CD8-positive, alpha-beta T cell (primary cell): ENCODE measurements at places on chromosomes 2 and 18.

DNA sequence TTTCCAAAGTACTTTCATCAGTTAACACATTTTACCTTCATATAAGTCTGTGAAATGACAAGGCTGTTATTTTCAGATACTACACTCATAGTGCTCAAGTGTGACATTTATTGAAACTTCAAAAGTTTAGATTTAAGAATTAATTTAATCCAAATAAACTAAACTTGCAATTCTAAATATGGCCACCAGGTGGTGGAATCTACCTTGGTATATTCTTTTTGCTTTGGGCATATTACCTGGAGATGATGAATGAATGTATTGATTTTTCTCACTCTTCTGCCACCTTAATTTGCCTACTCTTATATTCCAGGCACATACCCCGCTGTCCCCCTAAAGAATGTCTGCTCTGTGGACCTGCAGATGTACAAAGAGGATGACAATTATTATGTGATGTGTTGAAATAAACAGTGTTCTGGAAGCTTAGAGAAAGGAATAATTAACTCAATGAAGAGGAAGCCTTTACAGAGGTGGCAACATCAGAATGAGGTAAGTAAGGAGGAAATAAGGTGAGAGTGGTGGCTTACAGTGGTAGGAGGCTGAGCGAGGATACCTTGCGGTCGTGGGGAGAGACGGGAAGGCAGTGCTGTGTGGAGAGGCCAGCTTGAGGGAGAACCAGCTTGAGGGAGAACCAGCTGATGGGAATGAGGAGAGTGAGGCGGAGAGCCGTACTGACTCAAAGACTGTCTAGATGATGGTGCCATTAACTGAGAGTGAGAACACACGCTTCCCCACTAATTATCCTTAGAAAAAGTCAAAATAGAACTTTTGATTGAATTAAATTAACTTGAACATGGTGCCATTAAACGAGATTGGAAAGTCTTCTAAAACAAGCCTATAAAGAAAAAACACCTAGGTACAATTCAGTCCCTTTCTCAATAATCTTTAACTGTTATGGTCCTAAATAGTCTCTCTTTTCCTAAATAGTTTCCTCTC, 179.5 kb downstream of the CELF4 start:
- DNase-seq = no peak

- DNase-seq = no peak
Measured at GRCh38 chr2:143085125-143085784, 44.0 kb upstream of the ARHGAP15 start.

GRCh38 chr2:183604065-183604464, 479.8 kb downstream of the NUP35 start:
- no peak for DNase-seq

GRCh38 chr2:190217616-190218015, 102.0 kb downstream of the HIBCH start:
- no peak for DNase-seq

DNA sequence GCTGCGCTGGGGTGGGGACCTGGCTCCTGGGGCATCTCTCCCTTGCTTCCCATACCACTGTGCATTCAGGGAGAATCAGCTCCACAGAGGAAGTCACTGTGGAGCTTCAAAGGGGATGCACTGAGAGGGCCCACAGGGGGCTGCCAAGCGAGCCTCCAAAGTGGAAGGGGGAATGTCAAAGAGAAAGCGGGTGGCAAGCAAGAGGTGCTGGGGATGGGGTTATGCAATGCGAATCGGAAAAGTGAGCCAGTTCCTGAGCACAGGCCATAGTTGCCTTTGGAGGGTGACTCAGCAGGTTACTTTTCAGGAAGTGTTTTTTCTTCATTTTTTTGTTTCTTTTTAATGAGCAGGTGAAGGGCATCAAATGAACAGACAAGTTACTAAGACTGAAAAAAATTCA, 17.6 kb downstream of the PMAIP1 start:
- no peak for DNase-seq

- no peak for DNase-seq
Measured at GRCh38 chr2:172214252-172214651, 111.6 kb upstream of the DLX2 start.

- DNase-seq = no peak
Measured at GRCh38 chr2:42071791-42072190, 24.0 kb downstream of the PKDCC start.

- no peak for DNase-seq
Measured at GRCh38 chr2:190755772-190756415, 107.0 kb downstream of the NAB1 start.

DNA sequence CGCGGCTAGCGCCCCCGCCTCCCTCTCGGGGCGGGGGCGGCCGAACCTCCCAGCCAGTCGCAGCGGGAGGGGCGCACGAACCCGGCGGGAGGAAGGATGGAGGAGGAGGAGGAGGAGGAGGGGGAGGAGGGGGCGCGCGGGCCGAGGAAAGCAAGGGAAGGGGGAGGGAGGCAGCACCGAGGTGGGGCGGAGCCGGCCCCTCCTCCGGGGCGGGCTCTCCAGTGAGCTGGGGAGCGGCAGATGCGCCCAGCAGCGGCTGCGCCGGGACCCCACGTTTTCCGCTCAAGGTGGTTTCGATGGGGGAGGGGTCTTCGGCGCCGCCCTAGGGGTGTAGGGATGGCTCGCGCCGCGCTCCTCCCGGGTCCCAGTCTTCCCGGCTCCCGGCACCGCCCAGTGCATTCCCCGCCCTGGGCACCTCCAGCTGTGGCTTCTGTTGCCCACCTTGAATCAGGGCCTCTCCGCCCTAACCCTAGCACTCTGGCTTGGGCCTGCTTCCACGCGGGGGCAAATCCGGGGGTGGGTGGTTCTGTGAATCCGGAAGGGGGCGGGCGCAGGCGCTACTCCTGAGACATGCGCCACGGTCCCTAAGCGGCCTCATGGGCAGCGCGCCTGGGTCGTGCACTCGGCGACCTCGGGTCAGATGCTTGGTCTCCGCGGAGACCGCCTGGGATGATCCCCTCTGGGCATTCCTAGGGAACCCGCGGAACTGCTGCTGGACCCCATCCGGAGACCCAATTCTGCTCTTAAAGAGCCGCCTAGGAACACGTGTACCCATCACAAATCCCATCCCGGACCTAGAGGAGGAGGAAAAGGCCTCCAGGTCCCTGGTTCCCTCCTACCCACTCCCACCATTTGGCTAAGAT, at the start of gene FBXO41:
TSS of gene FBXO41 (minus strand) at position 183 of the 863 bp plus-strand sequence. CDS start 14,848 bp downstream, outside the sequence.
- DNase-seq = peak; percentile 66

DNA sequence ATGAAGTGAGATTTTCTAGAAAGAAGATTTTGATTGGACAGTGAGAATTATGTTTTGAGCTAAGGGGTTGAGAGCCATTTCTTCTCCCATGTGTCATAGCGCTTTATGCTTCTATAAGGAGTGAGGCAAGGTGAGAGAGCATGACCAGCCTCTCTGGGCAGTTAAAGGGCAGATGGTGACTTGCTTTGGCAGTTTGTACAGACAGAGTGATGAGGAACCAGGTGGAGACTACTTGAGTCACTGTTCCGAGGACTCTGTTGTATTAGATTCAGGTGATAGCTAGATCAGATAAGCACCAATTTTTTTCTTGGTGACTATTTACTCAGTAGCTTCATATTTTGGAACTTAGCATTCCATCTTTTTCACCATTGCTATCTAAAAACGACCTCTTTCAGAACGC, 4.5 kb downstream of the CRIM1 start:
- no peak for DNase-seq

- no peak for DNase-seq
Measured at GRCh38 chr18:59577386-59577655, 119.9 kb downstream of the CCBE1 start.

- DNase-seq = no peak
Measured at GRCh38 chr18:25345081-25345866, 6.7 kb downstream of the ZNF521 start.

DNA sequence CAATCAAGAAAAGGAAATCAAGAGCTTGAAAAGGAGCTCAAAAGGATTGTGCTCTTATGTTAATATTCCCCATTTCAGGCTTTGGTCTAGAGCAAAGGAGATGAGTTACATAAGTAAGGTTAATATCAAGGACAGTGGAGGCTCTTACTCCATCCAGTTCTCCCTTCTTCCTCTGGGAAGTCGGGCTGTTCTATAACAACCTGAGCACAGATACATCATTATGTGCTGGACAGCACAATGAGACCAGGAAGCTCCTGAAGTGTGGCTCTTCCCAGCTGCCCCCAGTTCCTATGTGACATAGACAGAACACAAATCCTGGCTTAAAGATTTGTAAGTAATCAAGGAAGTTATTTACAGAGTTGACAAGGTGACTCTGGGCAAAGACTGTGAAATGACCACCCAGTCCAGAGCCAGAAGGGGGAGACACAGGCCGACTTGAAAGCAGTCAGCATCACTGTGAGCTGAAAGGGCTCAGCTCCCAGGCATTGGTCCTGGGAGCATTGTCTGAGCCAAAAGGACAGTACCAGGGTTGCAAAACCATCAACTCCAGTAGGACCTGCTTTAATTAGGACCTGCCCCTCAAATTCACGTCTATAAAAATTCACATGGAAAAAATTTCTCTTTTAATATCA, 917.6 kb upstream of the ACVR2A start:
- no peak for DNase-seq

DNA sequence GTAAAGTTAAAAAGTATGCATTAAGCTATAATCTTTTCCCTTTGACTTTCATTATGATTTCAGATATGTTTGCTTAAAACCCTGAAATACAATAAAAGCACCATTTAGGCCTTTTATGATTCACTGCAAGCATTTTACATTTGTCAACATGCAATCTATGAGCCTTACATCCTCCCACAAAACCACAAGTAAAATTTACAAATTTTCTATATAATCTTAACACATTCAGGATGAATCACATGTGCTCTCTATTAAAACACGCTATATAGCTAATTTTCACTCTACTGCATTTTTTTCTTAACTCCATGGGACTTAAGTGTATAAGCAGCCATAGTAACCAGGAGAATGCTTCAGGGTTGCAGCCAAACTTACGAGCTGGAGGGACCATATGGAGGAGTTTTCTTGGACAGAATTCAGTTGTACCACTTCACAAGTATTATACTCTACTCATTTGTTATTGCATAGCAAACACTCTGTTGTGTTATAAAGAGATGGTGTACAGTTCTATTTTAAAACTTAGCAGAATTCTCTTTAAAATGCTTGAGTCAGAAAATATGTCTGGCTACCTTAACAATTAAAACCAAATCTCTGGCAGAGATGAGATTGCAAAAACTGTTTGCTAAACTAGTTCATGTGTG, 293.2 kb downstream of the ALK start:
- DNase-seq = no peak

GRCh38 chr2:240998995-240999791, 775 bp downstream of the SNED1 start:
- DNase-seq = no peak

- no peak for DNase-seq
Measured at GRCh38 chr2:217444509-217444908, 558.3 kb downstream of the TNS1 start.

- DNase-seq = no peak
Measured at GRCh38 chr2:182586426-182586825, 129.6 kb upstream of the DNAJC10 start.

DNA sequence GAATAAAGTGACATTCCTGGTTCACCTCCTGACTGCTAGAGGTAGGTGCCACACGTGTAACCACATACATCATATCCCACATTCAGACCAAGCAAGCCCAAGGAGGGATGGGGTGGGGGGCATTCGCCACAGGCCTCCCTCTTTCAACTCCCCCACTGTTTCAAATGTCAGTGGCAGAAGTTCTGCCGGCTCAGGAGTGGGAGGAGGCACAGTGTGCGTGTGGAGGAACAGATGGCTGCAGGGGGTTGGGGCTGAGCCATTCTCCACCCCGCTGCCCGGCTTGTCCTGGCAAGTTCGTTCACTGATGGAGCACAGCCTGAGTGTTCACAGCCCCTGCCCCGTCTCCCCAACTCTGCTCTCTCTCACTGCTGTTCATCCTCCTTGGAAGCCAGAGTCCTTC, 75.4 kb upstream of the TANC1 start:
- DNase-seq = no peak

DNA sequence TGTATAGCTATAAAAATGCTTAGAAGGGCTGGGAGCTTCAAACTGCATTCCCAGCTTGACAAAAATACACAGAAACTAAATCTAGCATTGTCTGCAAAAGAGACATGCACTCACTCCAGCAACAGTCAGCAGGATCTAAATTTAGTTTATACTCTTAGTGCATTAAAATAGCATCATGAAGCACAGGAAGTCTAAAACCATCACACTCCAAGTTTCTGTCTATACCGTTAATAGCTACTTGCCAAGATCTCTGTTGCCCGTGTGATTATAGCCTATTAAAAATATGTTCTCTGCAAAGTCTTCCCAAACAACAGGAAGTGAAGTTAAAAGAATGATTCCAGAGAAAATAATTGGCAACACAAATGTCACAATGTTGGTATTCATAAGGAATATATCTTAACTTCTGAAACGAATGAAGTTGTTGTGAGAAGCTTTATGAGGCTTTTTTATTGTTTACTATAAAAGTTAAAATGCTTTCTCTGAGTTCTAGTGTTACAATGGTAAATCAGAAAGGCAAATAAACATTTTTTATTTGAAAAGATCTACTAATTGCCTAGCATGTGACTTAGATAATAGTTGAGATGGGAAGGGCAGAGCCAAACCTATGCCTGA, 184.2 kb downstream of the ZNF385B start:
- DNase-seq = no peak

DNA sequence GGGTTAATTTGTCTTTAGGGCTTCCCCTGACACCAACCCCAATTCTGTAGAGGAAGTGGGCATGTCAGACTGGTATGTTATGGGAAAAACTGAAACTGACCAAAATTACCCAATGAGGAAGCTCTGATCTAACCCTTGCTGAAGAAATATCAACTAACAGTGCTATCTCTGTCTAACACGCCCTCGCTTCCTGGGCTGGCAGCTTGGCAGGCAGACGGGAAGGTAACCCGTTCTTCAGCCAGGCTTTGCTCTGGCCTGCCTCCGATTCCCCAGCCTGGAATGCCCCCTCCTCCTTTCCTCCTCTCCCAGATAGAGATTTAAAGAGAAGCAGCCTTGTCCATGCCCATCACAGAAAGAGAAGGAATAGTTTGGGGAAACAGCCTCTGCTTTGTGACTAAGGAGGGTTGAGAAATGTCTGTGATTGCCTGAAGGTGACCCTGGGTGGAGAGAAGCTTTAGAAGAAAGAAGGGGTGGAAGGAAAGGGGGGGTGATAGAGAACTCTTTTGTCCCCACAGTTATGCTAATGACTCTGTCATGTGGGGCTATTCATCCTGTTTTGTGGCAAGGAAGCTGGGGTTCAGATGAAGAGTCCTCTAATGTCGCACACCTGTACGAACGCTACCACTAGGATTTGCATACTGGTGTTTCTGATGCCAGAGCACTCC, 15.4 kb downstream of the HK2 start:
- peak; percentile 64 for DNase-seq

DNA sequence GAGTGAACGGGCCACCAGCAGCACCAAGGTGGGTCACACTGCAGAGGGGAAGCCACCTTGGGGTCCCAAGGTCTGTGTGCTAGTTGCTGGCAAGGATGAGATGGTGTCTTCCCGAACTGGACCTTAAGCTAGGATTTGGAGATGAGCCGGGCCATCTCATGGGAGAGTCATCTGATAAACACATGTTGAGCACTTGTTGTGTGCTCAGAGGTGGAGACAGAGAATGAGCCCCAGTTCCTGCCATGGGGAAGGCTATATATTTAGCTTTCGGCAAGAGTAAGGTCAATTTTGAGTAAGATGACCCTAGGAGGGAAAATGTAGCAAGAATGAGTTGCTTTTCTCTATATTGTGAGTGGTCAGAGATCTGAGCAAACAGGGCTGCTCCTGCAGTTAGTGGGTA, 41.4 kb upstream of the RPL31 start:
- DNase-seq = no peak
